Uterus (tissue), 4 donors: ENCODE measurements at places on chromosomes 12 and 14. TPM values are rescaled to one million over a fixed set of nuclear protein-coding genes. Genes with fewer than 3 reads are reported as not detected.
A peak's percentile ranks its signal among the peaks of the same experiment; 100 is the strongest.

The AQP2 gene
- not detected for total RNA-seq

The IAPP gene
- not detected for total RNA-seq

The PRICKLE1 gene
- total RNA-seq, result 13.2 TPM

The P2RX2 gene
- total RNA-seq, result not detected

- no peaks in the 10 kb centered on the region for H3K27me3 ChIP-seq
- H3K4me1 ChIP-seq, result no peaks in the 10 kb centered on the region
- H3K27ac ChIP-seq, result no peak overlapping the region
- DNase-seq, result no peak
- H3K4me3 ChIP-seq, result no peak overlapping the region
- H3K36me3 ChIP-seq, result no peaks in the 10 kb centered on the region
Measured at GRCh38 chr14:78445275-78445674, 275.1 kb downstream of the NRXN3 start.

The PTPN11 gene
- 116 TPM for total RNA-seq

The CLEC1B gene
- not detected for total RNA-seq

- no peak overlapping the region for H3K4me3 ChIP-seq
- H3K27ac ChIP-seq, result no peak overlapping the region
Measured at GRCh38 chr14:100348253-100348729, 25.2 kb downstream of the SLC25A47 start.

DNA sequence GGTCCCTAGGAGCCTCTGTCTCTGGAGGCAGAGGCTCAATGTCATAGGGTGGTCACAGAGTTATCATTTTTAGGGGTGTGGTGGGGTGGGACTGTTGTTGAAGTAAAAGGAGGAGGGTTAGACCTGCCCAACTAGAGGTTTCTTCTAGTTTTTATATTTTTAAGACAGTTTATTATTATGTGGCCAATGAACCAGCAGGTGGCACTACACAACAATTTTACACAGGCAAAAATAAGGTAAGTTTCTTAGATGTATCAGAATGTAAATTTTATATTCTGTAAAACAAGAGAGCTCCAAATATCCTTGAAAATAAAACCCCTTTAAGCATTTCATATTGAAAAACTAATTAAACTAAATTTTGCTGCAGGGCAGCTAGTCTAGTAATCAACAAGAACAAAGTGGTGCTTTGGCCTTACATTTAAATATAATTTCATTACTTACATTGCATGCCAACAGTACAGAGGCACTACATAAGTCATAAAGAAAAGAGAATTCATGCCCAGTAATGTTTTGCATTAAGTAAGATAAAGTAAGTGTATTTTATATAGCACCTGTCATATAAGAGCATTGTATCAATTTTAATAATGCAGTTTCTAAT lies 22.2 kb upstream of the OVCH1 start:
- no peaks in the 10 kb centered on the region for H3K36me3 ChIP-seq
- DNase-seq, result no peak
- H3K27me3 ChIP-seq, result no peaks in the 10 kb centered on the region
- H3K4me3 ChIP-seq, result no peak overlapping the region

DNA sequence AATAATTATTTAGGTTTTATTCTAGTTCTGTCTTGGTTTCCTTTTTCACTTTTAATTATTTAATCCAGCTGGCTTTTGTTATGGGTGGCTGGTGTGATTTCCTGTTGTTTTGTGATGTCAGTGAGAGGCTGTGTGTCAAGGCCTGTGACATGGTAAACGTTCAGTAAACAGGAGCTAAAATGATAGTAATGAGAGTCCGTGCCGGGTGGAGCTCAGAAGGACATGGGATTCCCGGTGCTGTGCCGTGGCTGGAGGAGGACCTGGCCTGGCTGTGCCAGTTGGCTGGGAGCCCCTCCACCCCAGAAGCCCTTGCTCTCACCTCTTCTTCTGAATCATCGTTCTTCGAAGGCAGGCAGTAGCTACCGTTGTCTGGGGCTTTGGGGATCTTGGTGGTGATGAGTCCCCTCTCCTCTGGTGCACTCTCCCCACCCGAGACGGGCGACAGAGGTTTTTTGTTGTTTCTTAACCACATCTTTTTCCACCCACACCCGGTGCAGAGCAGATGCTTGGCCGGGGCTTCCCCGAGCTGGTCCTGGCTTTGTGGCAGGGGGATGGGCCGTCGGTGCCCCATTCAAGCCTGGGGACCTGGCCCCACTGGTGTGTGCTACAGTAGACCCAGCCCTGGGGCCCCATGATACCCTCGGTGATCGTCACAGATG lies 29.1 kb downstream of the SH2B3 start:
- peaks cover 3% of the 10 kb centered on the region for H3K4me1 ChIP-seq
- peak; percentile 75 for DNase-seq
- H3K27ac ChIP-seq, result peak overlapping the region; percentile 74
- no peaks in the 10 kb centered on the region for H3K36me3 ChIP-seq

GRCh38 chr12:83172866-83173649 lies 486.4 kb downstream of the TMTC2 start:
- no peaks in the 10 kb centered on the region for H3K36me3 ChIP-seq
- no peaks in the 10 kb centered on the region for H3K4me1 ChIP-seq
- H3K4me3 ChIP-seq, result no peak overlapping the region
- DNase-seq, result no peak
- no peak overlapping the region for H3K27ac ChIP-seq
- no peaks in the 10 kb centered on the region for H3K27me3 ChIP-seq

GRCh38 chr14:77230914-77231313 lies 40.1 kb downstream of the NGB start:
- no peak overlapping the region for H3K27ac ChIP-seq
- H3K27me3 ChIP-seq, result no peaks in the 10 kb centered on the region
- H3K4me3 ChIP-seq, result no peak overlapping the region
- no peaks in the 10 kb centered on the region for H3K4me1 ChIP-seq
- H3K36me3 ChIP-seq, result no peaks in the 10 kb centered on the region
- no peak for DNase-seq

The GSG1 gene
- not detected for total RNA-seq

DNA sequence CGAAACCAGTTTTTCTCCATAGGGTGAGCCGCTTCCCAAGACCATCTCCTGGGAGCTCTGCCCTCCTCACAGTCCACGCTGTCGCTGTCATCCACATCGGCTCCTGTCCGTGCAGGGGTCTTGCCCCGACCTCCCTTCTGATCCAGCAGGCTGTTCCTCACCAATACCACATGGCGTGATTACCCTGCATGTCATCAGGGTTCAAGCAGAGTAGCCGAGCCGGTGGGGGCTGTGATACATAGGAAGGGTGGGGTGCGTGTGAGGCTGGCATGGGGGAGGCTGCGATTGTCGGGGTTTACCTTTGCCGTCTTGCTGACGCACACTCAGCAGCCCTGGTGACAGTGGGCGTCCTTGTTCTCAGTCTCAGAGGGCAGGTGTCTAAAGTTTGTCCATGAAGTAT lies 17.0 kb downstream of the TEDC1 start:
- H3K4me3 ChIP-seq, result no peak overlapping the region
- no peaks in the 10 kb centered on the region for H3K36me3 ChIP-seq
- no peak for DNase-seq
- no peaks in the 10 kb centered on the region for H3K27me3 ChIP-seq
- H3K27ac ChIP-seq, result no peak overlapping the region
- H3K4me1 ChIP-seq, result no peaks in the 10 kb centered on the region

GRCh38 chr14:93150227-93151208 lies 34.2 kb downstream of the MOAP1 start:
- H3K36me3 ChIP-seq, result no peaks in the 10 kb centered on the region
- no peak overlapping the region for H3K4me3 ChIP-seq
- H3K4me1 ChIP-seq, result no peaks in the 10 kb centered on the region
- no peak for DNase-seq

The TNFAIP2 gene
- total RNA-seq, result 81.4 TPM

GRCh38 chr12:3186546-3187215 lies 109.5 kb downstream of the TSPAN9 start:
- H3K4me3 ChIP-seq, result no peak overlapping the region
- no peaks in the 10 kb centered on the region for H3K27me3 ChIP-seq
- H3K27ac ChIP-seq, result no peak overlapping the region
- DNase-seq, result no peak
- H3K36me3 ChIP-seq, result no peaks in the 10 kb centered on the region

GRCh38 chr12:27498761-27499160 lies 25.2 kb upstream of the PPFIBP1 start:
- no peaks in the 10 kb centered on the region for H3K4me1 ChIP-seq
- DNase-seq, result no peak
- no peaks in the 10 kb centered on the region for H3K27me3 ChIP-seq
- no peak overlapping the region for H3K4me3 ChIP-seq
- no peak overlapping the region for H3K27ac ChIP-seq

DNA sequence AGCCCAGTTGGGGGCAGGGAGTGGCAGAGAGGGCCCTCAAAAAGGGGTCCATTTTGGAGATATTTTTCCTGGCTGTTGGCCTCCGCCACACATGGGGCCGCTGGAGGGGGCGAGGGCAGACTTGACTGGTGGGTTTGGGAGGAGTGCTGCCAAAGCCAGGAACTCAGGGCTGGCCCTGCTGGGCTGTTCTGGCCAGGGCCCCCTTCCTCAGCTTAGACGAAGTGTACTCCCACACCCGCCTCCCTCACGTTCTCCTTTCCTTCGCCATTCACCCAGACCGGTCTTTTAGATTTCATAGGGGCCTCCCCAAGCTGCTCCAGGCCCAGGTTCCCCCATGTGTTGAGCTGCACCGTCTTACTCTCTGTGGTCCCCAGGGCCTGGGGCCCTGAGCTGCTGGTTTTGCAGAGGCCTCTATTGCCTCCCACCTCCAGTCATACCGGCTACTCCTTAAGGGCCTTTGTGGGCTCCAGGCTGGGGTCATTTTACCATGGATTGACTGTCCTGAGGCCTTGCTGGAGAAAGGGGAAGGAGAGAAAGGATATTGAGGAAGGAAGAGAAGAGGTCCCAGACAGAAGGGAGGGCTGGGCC lies 1.3 kb downstream of the KRT7 start:
- peaks cover 3% of the 10 kb centered on the region for H3K27me3 ChIP-seq
- no peaks in the 10 kb centered on the region for H3K36me3 ChIP-seq

The BIN2 gene
- total RNA-seq, result 3.4 TPM

The AHNAK2 gene
- total RNA-seq, result 44.9 TPM

The SRRM4 gene
- total RNA-seq, result not detected

DNA sequence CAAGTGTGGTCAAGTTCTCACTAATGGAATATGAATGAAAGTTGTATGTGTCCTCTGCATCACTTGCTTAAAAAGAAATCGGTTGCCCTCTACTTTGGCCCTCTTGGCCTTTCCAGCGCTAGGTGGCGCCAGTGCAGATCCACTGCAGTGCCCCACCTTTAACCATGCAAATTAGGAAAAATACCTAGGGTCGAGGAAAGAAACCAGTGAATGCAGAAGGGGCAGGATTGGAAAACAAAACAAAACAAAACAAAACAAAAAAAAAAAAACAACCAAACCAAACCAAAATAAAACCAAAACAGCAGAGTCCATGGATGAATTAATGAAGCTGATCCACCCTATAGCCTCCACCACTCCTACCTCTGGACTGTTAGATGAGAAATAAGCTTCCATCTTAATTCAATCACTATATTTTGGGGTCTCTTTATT lies 12.9 kb upstream of the NEMF start:
- H3K27me3 ChIP-seq, result no peaks in the 10 kb centered on the region
- H3K4me3 ChIP-seq, result no peak overlapping the region
- H3K36me3 ChIP-seq, result no peaks in the 10 kb centered on the region
- peak; percentile 71 for DNase-seq
- peak overlapping the region; percentile 98 for H3K27ac ChIP-seq
- H3K4me1 ChIP-seq, result no peaks in the 10 kb centered on the region

GRCh38 chr12:87305481-87305880 lies 723.7 kb downstream of the C12orf50 start:
- no peaks in the 10 kb centered on the region for H3K36me3 ChIP-seq
- DNase-seq, result no peak
- H3K27me3 ChIP-seq, result no peaks in the 10 kb centered on the region
